ENCODE measurements at places on chromosomes 4 and X.

GRCh38 chrX:27491397-27491796 lies 28.3 kb upstream of the PPP4R3C start:
- no peak for DNase-seq

GRCh38 chrX:92213786-92214185 lies 434.6 kb downstream of the PCDH11X start:
- DNase-seq: no peak

DNA sequence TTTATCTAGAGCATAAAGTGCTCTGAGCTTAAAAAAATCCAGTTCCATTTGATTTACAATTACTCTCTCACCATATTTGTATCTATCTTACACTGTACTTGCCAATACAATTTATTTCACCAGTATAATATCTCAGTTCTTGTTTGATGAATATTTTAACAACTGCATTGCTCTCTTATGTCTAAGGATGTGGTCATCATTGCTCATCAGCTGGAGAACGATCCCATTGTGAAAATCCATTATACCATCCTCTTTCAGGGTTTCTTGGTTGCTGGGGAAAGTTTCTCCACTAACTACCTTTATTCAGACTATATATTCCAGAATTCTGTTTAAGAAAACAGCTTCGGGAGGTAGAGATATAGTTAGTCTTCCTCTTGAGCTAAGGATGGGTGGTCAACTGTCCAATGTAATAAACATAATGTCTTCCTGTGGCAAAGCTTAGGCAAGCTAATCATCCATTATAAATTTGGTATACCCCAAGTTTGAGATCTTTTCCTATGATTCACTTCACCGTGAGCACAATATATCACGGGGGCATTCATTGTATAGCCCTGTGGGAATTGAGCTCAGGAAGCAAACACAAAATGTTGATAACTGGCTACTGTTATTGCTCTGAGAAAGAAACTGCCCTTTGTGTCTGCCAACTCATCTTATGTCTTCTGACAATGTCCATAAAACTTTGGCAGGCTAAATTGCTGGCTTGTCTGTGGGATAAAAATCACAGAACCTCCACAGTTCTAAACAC lies 2361.9 kb downstream of the ARAP2 start:
- no peak for DNase-seq

DNA sequence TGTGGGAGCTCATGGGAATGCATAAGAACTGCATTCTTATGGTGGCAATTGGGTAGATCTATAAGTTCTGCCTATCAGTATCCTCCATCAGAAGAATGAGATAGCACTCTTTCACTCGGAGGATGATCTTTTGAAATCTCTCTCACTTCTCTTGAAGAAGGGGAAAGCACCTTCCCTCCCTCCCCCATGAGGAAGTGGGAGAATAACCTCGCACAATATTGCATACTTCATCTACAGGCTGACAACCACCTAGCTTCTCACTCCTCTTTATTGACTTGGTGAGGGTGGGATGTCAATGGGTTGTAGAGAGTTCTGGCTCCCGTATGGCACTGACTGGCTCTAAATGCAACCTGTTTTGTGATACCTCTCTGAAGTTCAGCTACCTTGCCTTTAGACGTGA lies 146.7 kb upstream of the SPOCK3 start:
- no peak for DNase-seq

GRCh38 chr4:20043991-20044390 lies 207.7 kb upstream of the SLIT2 start:
- DNase-seq: no peak

All from stimulated activated CD4-positive, alpha-beta T cell treated with anti-CD3 and anti-CD28 coated beads, Interleukin-15, amount 100 ng/mL, for 1 hour (primary cell).